ENCODE measurements at places on chromosomes 4 and X.

- ATAC-seq, result no peak
These were observed 206.1 kb downstream of the PPP3CA start for GRCh38 chr4:101141230-101141629.

DNA sequence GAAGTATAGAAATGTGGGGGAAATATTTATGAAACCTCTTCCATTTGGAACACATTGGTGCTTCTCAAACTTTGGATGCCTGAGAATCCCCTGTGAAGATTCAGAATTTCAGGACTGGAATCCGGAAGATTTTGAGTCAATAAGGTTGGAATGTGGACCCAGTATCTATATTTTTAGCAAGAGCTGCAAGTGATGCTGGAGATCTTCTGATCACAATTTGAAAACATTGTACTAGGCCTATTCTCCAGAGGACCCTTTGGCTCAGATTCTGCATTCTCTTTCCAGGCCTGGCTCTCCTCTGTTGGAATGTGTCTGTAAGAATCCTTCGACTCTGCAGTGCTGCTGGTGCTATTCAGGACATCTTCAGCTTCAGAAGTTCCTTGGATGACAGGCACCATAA, 2.4 kb upstream of the PKD2 start:
- ATAC-seq, result no peak

DNA sequence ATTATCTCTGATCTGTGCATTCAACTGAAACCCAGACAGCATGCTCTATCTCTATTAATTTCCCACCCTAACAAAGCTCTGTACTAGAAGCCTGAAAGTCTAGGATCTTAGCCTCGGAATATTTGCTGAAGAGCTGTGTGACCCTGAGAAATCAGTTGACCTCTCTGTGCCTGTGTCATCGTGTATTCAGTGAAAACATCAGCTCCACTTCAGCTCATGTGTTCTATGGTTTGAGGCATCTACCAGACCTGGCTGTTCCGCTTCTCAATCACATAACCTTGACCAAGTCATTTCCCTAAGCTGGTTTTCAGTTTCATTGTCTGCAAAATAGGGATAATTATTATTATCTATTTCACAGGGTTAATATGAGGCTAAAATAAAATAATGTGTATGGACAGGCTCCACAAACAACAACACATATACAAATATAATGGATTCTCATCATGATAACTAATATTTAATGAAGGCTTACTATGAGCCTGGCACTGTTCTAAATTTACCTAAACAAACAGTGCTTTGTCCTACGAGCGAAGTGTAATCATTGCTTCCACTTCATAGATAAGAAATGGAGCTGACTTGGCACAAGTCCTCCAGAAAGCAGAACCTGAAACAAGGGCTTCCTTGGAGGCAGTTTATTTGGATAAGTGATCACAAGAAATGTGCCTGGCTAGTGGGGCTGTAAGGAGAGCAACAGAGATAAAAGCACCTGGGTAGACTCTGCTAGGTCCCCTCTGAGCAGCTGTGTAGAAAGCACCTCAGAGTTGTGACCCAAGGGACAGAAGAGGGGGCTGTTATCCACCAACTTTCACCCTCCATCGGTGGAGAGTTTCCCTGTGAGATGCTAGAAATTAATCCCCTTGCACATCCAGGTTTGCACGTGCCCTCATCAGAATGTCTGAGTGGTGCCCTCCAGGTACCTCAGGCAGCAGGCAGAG, 356.9 kb downstream of the RAB28 start:
- ATAC-seq, result no peak

DNA sequence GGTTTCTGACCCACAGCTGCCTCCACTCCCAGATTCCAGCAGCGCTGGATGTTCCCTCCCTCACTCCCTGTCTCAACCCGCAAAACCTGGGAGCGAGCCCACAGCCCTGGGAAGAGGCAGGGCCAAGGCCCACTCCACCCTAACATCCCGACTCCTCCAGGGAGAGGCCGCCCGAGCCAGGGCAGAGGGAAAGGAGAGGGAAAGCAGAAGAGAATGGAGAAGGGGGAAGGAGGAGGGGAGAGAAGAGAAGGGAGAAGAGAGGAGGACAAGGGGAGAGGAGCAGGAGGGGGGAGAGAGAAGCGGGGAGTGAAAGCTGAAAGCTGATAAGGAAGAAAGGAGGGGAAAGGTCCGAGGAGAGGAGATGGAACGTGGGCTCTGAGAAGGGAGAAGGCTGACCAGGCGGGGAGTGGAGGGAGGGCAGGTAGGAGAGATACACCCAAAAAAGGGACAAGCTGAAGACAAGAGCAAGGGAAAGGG, 120.2 kb upstream of the PJA1 start:
- peak; percentile 33 for ATAC-seq

DNA sequence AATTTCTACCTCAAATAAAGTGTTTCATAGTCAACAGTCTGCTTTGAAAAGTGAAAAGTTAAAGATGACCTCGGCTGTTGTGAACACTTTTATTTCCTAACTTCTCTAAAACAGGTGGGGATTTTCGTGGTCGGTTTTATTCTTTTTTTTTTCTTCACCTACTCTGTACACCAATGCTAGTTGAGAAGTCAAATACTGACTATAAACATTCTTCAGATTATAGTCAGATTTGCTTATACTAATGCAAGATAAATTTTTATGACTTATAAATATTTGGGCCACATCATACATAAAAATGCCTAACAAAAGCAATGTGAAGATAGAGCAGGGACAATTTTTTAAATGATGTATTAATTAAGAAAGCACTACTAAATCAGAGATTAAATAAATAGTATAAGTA, 98.1 kb upstream of the GPR34 start:
- no peak for ATAC-seq

GRCh38 chr4:85779165-85779564, 304.2 kb downstream of the ARHGAP24 start:
- ATAC-seq, result no peak

DNA sequence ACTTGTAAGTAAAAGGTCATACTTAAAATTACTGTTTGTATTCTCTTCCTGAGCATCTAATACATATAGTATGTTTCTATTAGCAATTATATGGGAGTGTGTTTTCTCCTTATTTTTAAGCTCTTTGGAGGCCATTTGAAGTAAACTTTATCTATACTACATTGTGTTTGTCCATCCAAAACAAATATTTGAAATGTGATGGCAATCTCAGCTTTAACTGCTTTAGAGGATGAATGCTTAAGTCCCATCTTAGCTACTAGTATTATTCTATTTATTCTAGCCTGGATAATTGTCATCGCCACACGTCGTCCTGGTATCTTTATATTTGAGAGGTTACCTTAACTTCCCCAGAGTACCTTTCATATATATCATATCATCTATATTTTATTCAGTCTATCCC, 335.8 kb downstream of the NAF1 start:
- no peak for ATAC-seq

DNA sequence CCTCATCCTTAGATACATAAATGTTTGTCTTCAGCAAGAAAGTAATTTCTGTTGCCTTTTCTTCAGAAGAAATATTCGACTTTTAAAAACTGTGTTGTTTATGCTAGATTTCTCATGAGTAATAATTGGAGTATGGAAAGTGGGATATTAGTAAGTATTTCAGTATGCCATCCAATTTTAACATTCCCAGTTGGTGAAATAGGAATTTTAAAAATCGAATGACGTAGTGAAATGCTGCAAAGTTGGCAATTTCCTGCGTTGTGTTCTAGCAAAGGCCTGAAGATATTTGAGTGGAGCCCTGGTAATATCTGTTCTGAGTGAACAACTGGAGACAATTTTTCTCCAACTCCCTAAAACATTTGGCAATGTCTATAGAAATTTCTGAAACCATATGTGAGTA, 190.1 kb downstream of the ZNF330 start:
- no peak for ATAC-seq

- peak; percentile 78 for ATAC-seq
These were observed 609.3 kb downstream of the FSTL5 start for GRCh38 chr4:161554372-161554990.

GRCh38 chr4:151874328-151874727, 113.5 kb upstream of the GATB start:
- ATAC-seq, result no peak

- ATAC-seq, result no peak
These were observed 203.4 kb downstream of the CCNG2 start for GRCh38 chr4:77360451-77360850.

DNA sequence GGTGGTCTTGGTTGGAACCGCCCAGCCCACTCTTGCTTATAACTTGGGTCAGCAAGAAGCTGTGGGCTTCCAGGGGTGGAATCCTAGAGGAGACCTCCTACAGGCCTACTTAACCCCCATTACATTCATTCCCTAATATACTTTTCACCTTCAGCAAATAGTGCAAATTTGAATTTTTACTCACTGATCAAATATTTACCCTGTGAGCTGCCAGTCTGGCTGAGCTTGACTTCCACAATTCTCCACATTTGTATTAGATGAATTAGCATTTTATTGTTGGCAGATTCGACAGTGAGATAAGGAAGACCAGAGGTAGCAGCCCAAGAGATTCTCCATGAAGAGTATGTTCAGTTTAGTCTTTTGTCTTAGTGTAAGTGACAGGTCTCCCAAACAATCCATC, 199.6 kb downstream of the BCOR start:
- ATAC-seq, result no peak

Measured in motor neuron (in vitro differentiated cells).